ENCODE measurements at places on chromosomes 6 and 20. TPM values are rescaled to one million over a fixed set of nuclear protein-coding genes. Genes with fewer than 3 reads are reported as not detected.

DNA sequence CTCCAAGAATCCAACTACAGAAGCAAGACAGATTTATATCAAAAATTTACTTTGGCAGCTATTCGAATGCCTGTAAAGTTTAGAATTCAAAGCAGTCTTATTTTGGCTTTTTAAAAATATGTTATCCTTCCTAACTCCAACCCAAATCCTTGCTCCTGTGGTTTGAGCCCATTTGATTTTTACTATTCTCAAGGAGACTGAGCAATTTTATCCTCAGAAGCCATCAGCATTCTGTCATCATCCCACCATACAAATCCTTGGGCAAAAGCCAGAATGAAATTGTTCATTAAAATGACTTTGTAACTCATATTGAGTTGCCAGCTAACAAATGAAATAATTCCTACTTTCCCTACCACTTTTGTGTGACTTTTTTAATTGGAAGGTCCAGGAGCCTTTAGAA is 392.8 kb downstream of the ADGRB3 start:
- no peaks in the 10 kb centered on the region for H3K36me3 ChIP-seq
- no peak overlapping the region for H3K4me3 ChIP-seq
- no peak overlapping the region for H3K27ac ChIP-seq
- no peaks in the 10 kb centered on the region for H3K4me1 ChIP-seq
- no peak for DNase-seq
- H3K27me3 ChIP-seq = no peaks in the 10 kb centered on the region

- no peak overlapping the region for H3K27ac ChIP-seq
- no peaks in the 10 kb centered on the region for H3K36me3 ChIP-seq
- H3K27me3 ChIP-seq = no peaks in the 10 kb centered on the region
- no peak overlapping the region for H3K4me3 ChIP-seq
These were observed 24.3 kb downstream of the RBL1 start for GRCh38 chr20:37071481-37071911.

GRCh38 chr6:131755597-131755996 is 44.8 kb upstream of the CTAGE9 start:
- H3K4me1 ChIP-seq = no peaks in the 10 kb centered on the region
- H3K4me3 ChIP-seq = no peak overlapping the region
- no peak overlapping the region for H3K27ac ChIP-seq
- H3K36me3 ChIP-seq = no peaks in the 10 kb centered on the region
- DNase-seq = no peak
- no peaks in the 10 kb centered on the region for H3K27me3 ChIP-seq

DNA sequence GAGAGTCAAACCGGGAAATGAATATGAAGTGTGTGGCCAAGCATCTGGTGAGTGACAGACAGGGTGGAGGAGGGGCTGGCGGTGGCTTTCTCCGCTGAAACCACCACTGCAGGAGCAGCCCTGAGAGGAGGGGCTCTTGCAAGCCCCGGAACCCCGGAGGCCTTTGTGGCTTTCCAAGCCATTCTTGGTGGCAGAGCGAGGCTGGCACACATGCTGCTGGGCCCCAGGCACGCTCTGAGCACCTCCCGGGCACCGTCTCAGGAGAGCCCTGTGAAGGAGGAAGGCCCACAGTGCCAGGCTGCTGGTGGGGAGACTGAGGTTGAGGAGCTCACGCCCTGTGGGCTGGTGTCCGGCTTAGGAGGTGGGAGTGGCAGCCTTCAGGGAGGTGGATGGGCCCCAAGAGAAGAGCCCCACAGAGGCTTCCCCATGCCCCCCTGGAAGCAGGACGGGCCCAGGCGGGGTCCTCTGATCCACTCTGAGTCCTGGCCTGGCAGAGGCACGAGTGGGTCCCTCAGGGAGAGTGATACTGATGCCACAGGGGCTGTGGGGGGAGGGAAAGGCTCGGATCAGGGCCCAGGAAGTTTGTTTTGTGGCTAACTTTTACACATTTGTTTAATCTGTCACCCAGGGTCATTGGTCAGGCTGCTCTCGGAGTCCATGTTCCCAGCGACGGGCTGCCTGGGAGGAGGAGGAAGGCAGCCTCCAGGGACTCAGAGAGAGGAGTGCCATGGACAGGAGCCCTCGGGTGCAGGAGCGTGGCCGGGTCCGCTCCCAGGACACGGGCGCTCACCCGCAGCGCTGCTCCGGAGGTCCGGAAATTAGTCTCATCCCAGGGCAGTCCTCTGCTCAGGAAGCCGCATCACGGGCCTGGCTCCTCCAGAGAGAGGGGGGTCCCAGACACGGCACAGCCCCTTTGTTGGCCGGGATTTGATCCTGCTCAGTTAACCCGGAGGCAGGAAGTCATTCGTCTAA is 170.7 kb downstream of the ERMARD start:
- H3K27ac ChIP-seq = no peak overlapping the region
- no peaks in the 10 kb centered on the region for H3K4me1 ChIP-seq
- no peaks in the 10 kb centered on the region for H3K36me3 ChIP-seq
- no peaks in the 10 kb centered on the region for H3K27me3 ChIP-seq
- DNase-seq = no peak

The GMNN gene
- 5.3 TPM for total RNA-seq

GRCh38 chr6:101608703-101609102 is 215.2 kb downstream of the GRIK2 start:
- no peaks in the 10 kb centered on the region for H3K27me3 ChIP-seq
- no peaks in the 10 kb centered on the region for H3K4me1 ChIP-seq
- H3K36me3 ChIP-seq = no peaks in the 10 kb centered on the region
- H3K4me3 ChIP-seq = no peak overlapping the region
- no peak for DNase-seq
- no peak overlapping the region for H3K27ac ChIP-seq

DNA sequence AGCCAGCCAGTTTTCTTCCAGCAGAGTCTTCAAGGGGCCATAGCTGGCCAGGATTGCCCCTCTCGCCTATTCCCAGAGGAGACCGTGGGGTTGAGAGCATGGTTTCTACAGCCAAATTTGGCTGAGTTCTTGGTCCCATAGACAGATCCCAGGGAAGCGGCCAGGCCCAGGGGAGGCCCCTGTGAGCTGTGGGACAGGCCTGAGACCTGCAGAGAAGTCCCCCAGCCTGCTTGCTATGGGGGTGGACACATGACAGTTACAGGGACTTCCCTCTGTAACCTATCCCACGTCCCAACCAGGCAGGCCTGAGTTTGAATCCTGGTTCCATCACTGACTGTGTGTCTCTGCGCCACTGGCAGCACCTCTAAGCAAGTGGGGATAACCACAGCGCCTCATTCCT is 2.6 kb downstream of the TCF15 start:
- no peaks in the 10 kb centered on the region for H3K36me3 ChIP-seq
- peaks cover 2% of the 10 kb centered on the region for H3K27me3 ChIP-seq
- H3K27ac ChIP-seq = no peak overlapping the region
- DNase-seq = no peak
- no peaks in the 10 kb centered on the region for H3K4me1 ChIP-seq

- H3K27ac ChIP-seq = no peak overlapping the region
- no peaks in the 10 kb centered on the region for H3K36me3 ChIP-seq
- H3K27me3 ChIP-seq = no peaks in the 10 kb centered on the region
These were observed 38.2 kb downstream of the NOL7 start for GRCh38 chr6:13653296-13653695.

GRCh38 chr20:9280666-9281065 is 211.8 kb downstream of the PLCB4 start:
- DNase-seq = no peak
- no peaks in the 10 kb centered on the region for H3K27me3 ChIP-seq
- H3K4me3 ChIP-seq = no peak overlapping the region
- no peak overlapping the region for H3K27ac ChIP-seq
- H3K36me3 ChIP-seq = no peaks in the 10 kb centered on the region

- no peaks in the 10 kb centered on the region for H3K36me3 ChIP-seq
- no peak overlapping the region for H3K27ac ChIP-seq
- H3K27me3 ChIP-seq = no peaks in the 10 kb centered on the region
- H3K4me3 ChIP-seq = no peak overlapping the region
- no peaks in the 10 kb centered on the region for H3K4me1 ChIP-seq
- DNase-seq = no peak
These were observed 102.6 kb downstream of the SPTLC3 start for GRCh38 chr20:13111249-13111911.

DNA sequence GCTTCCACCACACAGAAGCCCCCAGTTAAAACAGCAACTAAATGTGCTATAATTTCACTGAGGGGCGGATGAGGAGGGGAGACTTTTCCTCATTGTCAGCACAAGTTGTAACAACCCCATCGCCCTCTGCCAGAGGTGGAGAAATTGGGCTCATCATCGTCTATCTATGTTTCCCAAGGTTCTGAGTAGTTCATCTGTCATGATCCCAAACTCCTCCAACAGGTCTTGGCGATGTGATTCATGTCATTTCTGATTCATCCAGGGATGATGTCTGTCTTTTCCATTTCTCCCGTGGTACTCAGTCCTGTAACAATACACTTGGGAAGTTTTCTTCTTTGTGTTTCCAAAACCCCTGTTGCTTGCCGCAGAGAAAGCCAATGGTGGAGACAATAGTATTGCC is 51.0 kb downstream of the TFAP2A start:
- no peaks in the 10 kb centered on the region for H3K36me3 ChIP-seq
- no peaks in the 10 kb centered on the region for H3K27me3 ChIP-seq
- no peak overlapping the region for H3K27ac ChIP-seq
- H3K4me1 ChIP-seq = no peaks in the 10 kb centered on the region
- DNase-seq = no peak

The RRBP1 gene
- 165 TPM for total RNA-seq

- DNase-seq = no peak
- no peak overlapping the region for H3K4me3 ChIP-seq
- peaks cover 6% of the 10 kb centered on the region for H3K4me1 ChIP-seq
- H3K27ac ChIP-seq = no peak overlapping the region
These were observed 23.2 kb upstream of the DAAM2 start for GRCh38 chr6:39769012-39769411.

- no peaks in the 10 kb centered on the region for H3K36me3 ChIP-seq
- peak overlapping the region; percentile 65 for H3K27ac ChIP-seq
- H3K4me1 ChIP-seq = peaks cover 2% of the 10 kb centered on the region
- DNase-seq = no peak
- no peaks in the 10 kb centered on the region for H3K27me3 ChIP-seq
- peak overlapping the region; percentile 51 for H3K4me3 ChIP-seq
These were observed 637 bp downstream of the TFB1M start for GRCh38 chr6:155313602-155314091.

The SUMO4 gene
- total RNA-seq = 2.9 TPM

The PERP gene
- 14.8 TPM for total RNA-seq

GRCh38 chr6:22926790-22927354 is 357.5 kb downstream of the HDGFL1 start:
- no peaks in the 10 kb centered on the region for H3K4me1 ChIP-seq
- no peak overlapping the region for H3K27ac ChIP-seq
- H3K4me3 ChIP-seq = no peak overlapping the region
- no peak for DNase-seq
- no peaks in the 10 kb centered on the region for H3K27me3 ChIP-seq

The OR12D1 gene
- total RNA-seq = not detected

- peaks cover 16% of the 10 kb centered on the region for H3K36me3 ChIP-seq
- no peak for DNase-seq
- no peaks in the 10 kb centered on the region for H3K27me3 ChIP-seq
- H3K4me1 ChIP-seq = no peaks in the 10 kb centered on the region
These were observed 23.2 kb downstream of the DIDO1 start for GRCh38 chr20:62902926-62903615.

- DNase-seq = peak; percentile 29
- no peaks in the 10 kb centered on the region for H3K4me1 ChIP-seq
- no peak overlapping the region for H3K27ac ChIP-seq
- no peak overlapping the region for H3K4me3 ChIP-seq
- no peaks in the 10 kb centered on the region for H3K36me3 ChIP-seq
These were observed 35.5 kb downstream of the PYGB start for GRCh38 chr20:25283221-25283951.

The CST7 gene
- total RNA-seq = 4.6 TPM

GRCh38 chr6:66662721-66663507 is 955.9 kb upstream of the EYS start:
- no peak for DNase-seq
- no peak overlapping the region for H3K27ac ChIP-seq

The RSPO4 gene
- 1.0 TPM for total RNA-seq

The DST gene
- 485 TPM for total RNA-seq

- H3K27me3 ChIP-seq = no peaks in the 10 kb centered on the region
- no peak for DNase-seq
- H3K27ac ChIP-seq = no peak overlapping the region
- no peaks in the 10 kb centered on the region for H3K36me3 ChIP-seq
- H3K4me1 ChIP-seq = no peaks in the 10 kb centered on the region
These were observed 467.5 kb downstream of the PRKN start for GRCh38 chr6:162260027-162260426.

DNA sequence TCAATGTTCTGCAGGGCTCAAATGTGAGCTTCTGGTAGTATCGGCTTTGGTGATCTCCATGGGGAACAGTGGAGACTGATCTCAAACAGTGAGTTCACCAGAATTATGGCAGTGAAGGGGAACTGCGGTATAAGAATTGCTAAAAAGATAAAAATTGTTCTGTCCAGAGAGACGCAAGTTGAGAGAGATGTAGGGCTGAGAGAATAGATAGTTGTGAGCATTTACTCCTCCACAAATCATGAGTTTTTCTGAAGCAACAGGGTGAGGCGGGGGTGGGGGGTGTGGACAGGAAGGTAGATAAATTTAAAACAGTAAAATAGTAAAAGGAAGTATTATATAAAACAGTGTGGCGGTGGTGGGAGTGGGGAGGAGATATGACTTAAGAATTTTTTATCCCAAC is 98.6 kb upstream of the NEDD9 start:
- H3K4me1 ChIP-seq = no peaks in the 10 kb centered on the region
- H3K27ac ChIP-seq = no peak overlapping the region
- DNase-seq = no peak

DNA sequence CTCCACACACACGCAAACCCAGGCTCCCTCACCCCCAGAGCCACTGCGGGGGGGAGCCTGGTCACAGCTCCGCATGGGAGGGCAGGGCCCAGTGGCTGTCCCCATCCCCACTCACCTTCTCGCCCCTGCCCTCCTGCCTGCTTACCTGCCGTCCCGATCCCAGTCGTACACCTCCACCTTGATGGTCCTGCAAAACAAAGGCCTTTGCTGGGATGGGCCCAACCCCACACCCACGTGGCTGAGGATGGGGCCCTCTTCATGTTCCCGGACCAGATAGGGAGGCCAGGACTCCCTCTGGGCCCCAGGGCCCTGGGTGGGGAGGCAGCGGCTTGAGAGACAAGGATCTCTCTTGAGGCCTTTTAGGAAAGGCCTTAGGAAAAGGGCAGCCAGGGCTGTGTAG is 67.6 kb downstream of the RAB44 start:
- no peaks in the 10 kb centered on the region for H3K36me3 ChIP-seq
- H3K4me3 ChIP-seq = no peak overlapping the region
- no peak for DNase-seq
- no peak overlapping the region for H3K27ac ChIP-seq
- H3K27me3 ChIP-seq = no peaks in the 10 kb centered on the region

The MRPS18A gene
- 26.1 TPM for total RNA-seq

GRCh38 chr6:154510144-154510905 is at the start of gene CNKSR3:
Gene CNKSR3, minus strand, starts transcription at chr6:154510685. Its CDS starts 571 bp downstream, at chr6:154510114.
- peak; percentile 90 for DNase-seq
- no peaks in the 10 kb centered on the region for H3K36me3 ChIP-seq
- peaks cover 3% of the 10 kb centered on the region for H3K4me1 ChIP-seq
- H3K27me3 ChIP-seq = no peaks in the 10 kb centered on the region
- peak within 1 kb of the TSS; percentile 24 for H3K27ac ChIP-seq
- H3K4me3 ChIP-seq = peak within 1 kb of the TSS; percentile 83

Measured in aorta (tissue), 5 donors.